ENCODE measurements at places on chromosomes 2 and 18.

DNA sequence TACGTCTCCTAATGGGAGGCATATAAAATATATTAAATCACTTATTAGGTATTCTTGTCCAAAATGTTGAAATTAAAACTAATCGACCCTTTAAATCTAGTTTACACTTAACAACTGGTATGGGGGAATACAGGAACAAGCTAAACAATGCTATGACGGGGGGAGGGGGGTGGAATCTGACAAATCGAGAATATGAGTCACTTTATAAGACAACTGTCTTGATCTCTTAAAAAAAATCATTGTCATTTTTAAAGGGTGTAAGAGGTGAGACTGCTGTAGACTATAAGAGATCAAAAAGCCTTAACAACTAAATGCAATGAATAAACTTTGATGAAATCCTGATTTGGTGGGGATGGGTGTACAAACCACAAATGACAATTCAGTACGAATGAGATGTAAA is 6.0 kb downstream of the MAP3K2 start:
- no peak for DNase-seq

DNA sequence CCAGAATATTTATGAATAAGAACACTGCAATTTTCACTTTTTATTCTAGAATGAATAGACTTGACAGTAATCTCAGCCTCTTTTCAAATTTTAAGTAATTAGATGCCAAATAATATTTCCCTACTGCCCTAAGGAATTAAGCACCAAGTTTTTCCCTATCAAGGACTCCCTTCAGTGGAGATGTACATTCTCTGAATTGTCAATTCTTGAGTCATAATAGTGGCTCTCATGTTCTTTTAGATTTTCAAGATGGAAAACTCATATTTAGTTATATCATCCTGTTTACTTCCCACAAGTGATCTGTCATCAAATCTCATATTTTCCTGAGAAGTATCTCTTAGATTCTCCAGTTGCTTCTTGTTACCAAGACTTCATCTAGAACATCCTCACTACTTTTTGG is 1248.9 kb upstream of the CHAC2 start:
- no peak for DNase-seq

GRCh38 chr2:16487686-16488085 is 177.9 kb downstream of the CYRIA start:
- DNase-seq: peak; percentile 64

DNA sequence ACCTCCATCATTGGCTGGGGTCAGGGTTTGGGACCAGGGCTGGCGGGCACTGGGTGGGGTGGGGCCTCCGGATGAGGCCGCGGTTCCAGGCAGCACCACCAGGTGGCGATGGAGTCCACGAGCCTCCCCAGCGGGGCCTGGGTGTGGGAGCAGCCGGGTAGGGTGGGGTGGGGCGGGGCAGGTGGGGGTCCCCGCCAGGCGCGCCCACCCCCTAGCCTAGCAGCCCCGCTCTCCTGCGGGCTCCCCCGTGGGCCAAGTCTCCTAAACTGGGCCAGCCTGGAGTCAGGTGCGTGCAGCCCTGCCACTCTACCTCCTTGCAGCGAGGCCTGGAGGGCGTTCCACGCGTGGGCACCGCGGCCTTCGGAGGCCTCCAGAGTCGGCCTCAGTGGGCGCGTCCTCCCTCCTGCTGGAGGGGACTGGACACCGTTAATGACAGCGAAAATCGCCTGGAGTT is 187.5 kb downstream of the TWIST2 start:
- peak; percentile 66 for DNase-seq

DNA sequence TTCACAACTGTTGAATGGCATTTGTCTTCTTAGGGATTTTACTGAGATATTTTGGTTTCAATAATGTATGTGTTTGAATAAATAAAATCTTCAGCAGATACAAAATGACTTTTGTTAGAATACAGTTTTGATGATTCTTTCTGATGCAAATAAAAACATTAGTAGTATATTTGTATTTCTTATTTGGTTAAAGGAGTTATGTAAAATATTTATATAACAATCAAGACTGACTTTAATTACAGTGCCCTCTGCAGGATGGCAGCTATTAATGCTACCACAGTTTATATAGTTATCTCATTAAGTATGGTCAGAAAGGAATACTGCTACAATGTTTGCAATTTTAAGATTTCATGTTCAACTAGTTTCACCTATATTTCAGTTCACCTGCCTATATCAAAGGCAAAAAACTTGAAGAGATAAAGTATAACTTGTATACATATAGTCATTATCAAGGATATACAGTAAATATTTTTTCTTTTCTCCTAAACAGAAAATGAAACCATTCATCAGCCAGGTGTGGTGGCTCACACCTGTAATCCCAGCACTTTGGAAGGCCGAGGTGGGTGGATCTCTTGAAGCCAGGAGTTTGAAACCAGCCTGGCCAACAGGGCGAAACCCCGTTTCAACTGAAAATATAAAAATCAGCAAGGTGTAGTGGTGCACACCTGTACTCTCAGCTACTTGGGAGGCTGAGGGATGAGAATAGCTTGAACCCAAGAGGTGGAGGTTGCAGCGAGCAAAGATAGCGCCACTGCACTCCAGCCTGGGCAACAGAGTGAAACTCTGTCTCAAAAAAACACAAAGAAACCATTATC is 19.8 kb downstream of the ARL5A start:
- no peak for DNase-seq

DNA sequence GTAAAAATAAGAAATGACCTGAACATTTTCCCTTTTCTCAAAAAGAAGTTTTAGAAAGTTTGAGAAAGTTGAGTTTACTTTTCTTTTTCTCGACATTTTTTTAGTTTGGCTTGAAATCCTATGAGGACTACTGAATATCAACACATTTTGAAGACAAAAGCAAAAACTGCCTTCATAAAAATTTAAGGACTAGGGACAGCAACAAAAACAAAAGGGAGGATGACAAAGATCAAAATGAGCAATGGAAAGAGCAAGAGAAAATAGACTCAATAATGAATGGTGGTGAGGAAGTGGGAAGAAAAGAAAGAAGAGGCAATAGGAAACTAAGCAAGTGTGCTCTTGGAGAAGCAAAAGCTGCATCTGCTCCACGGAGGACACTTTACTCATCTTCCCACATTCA is 82.5 kb downstream of the ABCA12 start:
- no peak for DNase-seq

- DNase-seq: no peak
These were observed 49.9 kb downstream of the MRPL35 start for GRCh38 chr2:86249176-86249575.

DNA sequence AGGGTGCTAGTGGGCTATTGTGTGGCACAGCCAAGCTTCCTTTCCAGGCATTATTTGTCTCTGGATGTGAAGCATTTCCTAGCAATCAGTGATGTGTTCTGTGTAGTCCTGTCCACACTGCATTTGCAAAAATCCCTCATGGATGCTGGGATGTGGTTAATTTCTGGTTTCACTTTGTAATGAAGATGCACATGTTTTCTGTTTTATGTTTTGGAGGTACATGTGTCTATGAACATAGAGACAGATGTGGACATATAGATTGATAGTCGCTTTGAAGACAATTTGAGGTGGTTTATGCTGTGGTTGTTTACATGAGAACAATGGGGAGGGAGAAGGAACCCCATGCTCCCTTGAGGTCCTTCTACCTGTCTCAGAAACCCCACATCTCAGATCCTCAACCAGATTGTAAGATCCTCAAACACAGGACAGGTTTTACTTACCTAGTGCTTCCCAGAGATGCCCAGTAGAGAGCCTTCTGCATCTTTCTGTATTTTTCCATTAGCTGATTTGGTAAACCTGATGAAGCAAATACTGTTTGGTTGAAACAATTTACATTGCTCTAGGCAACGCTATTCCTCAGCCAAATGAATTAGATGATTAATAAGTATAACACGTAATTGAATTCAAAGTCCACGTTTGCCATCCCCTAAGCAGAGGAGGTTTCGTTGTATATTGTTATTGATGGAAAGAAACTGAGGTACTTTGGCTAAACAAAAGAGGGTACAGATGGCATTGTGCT is 204.4 kb downstream of the SPP2 start:
- DNase-seq: no peak

DNA sequence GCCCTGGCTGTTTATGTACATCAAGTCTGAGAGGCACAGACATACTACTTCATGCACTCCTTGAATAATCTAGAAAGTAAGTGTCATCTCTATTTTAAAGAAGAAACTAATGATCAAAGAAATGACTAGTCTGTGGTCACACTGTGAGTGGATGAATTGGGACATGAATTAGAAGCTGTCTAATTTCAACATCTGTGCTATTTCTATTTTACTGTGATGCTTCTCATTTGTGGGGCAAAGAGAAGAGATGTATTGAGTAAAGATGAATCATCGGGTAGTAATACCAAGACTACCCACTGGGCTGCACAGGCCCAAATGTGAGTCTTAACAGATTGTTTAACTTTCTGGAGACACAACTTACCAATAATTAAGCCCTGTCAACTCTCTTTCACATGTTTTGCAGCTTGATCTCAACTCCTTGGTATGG is 42.4 kb upstream of the MTIF2 start:
- DNase-seq: no peak

- DNase-seq: no peak
These were observed 55.2 kb downstream of the ANKMY1 start for GRCh38 chr2:240502430-240503121.

GRCh38 chr2:19140463-19141208 is 217.8 kb downstream of the OSR1 start:
- no peak for DNase-seq

- DNase-seq: no peak
These were observed 189.0 kb downstream of the PLCL1 start for GRCh38 chr2:197993363-197993762.

GRCh38 chr18:44807766-44808165 is 127.1 kb downstream of the SETBP1 start:
- no peak for DNase-seq

GRCh38 chr18:35369126-35369525 is 8.0 kb downstream of the ZNF396 start:
- no peak for DNase-seq

DNA sequence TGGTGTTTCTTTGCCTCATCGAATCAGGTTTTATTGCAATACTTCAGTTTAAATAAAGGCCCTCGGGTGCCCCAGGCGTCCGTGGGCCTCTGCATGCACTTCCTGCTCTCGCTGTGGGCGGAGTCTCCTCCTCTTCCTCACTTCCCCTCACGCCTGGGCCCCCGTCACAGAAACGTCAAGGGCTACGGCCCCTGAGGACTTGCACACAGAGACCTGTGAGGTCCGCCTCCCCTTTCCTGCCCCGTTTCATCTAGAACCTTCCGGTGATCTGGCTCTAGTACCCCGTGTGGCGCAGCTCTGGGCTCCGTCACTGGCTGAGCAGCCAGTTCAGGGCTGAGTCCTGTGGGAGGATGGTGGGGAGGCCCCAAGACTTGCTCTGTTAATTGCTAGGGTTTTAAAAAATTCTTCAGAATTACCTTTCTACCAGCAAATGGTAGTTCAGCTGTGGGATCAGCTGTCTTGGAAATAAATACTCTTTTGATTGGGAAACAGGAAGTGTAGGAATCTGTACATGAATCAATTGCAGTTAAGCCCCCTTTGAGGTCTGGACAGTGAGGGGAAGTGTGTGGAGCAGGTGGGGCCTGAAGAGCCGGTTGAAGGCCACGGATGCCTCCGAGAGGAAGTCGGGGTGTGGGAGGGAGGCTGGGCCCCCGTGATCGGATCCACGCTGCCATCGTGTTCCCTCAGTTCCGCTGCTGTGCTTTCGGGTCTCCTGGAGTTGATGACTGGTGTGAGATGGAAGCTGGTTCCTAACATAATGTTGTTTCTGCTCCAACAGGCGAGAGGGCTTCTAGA is 10.2 kb downstream of the NFATC1 start:
- no peak for DNase-seq

GRCh38 chr18:74217476-74218143 is 69.3 kb downstream of the TIMM21 start:
- DNase-seq: no peak
